MCF 10A (cell line): ENCODE measurements at places on chromosomes 2 and 18. TPM values are rescaled to one million over a fixed set of nuclear protein-coding genes. Genes with fewer than 3 reads are reported as not detected.
A peak's percentile ranks its signal among the peaks of the same experiment; 100 is the strongest.

DNA sequence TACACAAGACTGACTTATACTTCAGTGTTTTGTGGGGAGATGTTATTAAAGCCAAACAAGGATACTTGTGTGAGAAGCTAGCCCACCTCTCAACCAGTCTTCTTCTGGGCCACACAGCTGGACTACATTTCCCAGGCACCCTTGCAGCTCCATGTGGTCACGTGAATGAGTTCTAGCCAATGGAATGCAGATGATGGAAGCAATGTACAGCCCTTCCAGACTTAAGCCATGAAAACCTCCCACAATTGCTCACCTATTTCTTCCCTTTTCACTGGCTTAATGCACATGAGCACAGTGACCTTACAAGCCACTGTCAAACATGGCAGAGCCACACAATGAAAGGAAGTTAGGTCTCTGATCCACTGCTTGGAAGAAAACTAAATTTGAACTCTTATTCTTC, 20.4 kb upstream of the FEZ2 start:
- H3K27ac ChIP-seq = no peak overlapping the region
- H3K27me3 ChIP-seq = no peaks in the 10 kb centered on the region
- DNase-seq = peak; percentile 81
- H3K4me3 ChIP-seq = no peak overlapping the region
- no peaks in the 10 kb centered on the region for H3K36me3 ChIP-seq
- H3K4me1 ChIP-seq = peaks cover 10% of the 10 kb centered on the region

DNA sequence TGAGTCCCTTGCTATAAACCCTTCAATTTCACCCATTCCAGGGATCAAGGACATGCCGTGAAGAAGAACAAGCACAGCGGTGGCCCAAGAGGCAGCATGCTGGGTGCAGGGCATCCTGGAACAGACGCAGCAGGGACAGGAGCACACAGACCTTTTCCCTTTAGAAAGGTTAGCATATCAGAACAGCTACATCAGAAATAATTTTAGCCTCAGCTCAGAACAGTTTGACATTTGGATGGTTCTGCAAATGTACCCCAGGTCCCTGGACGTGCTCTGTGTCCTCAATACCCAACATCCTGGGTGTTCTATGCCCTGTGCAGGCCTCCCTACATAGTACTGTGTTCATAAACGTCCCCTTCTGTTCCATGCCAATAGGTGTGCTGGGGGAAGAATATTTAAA, 80.4 kb downstream of the MYOM1 start:
- no peak overlapping the region for H3K27ac ChIP-seq
- H3K27me3 ChIP-seq = no peaks in the 10 kb centered on the region
- no peak for DNase-seq
- H3K4me3 ChIP-seq = no peak overlapping the region
- no peaks in the 10 kb centered on the region for H3K36me3 ChIP-seq
- H3K4me1 ChIP-seq = no peaks in the 10 kb centered on the region

Gene GPR45
- total RNA-seq = not detected in 2 replicates

DNA sequence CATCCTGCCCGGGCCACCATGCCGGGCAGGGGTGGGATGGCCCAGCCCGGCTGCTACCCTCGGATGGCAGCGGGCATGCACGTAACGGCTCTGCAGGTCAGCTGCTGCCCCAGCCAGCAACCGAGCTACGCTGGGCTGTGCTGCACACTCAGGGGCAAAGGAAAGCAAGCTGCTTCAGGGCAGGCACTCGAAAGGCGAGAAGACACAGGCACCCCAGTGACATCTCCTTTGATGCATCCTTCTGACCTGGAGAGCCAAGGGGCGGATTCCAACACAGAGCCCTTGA, 8.8 kb downstream of the HDAC4 start:
- H3K4me3 ChIP-seq = no peak overlapping the region
- DNase-seq = no peak

DNA sequence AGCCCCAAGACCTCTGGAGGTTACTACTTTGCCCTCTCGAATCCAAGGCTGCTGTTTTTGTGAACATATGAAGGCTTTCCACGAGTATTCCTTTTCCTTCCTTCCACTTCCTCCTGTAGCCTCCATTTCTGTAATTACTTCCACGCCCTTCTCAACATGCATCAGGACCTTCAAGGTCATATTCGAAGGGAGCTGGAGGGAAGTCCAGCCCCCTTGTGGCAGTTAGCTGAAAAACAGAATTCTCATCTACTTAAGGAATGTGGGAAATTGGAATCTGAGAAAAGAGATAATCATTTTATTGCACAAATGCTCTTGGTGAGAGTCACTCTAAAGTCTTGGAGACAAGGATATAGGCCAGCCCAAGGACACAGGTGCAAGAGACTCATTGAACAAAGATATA, 1000.2 kb downstream of the TDRD15 start:
- no peaks in the 10 kb centered on the region for H3K36me3 ChIP-seq
- H3K27me3 ChIP-seq = no peaks in the 10 kb centered on the region
- DNase-seq = no peak
- H3K4me3 ChIP-seq = no peak overlapping the region

Gene ITPRIPL1
- total RNA-seq = not detected in 2 replicates

Gene ARHGEF33
- 0.07 and 0.76 TPM in 2 replicates for total RNA-seq

DNA sequence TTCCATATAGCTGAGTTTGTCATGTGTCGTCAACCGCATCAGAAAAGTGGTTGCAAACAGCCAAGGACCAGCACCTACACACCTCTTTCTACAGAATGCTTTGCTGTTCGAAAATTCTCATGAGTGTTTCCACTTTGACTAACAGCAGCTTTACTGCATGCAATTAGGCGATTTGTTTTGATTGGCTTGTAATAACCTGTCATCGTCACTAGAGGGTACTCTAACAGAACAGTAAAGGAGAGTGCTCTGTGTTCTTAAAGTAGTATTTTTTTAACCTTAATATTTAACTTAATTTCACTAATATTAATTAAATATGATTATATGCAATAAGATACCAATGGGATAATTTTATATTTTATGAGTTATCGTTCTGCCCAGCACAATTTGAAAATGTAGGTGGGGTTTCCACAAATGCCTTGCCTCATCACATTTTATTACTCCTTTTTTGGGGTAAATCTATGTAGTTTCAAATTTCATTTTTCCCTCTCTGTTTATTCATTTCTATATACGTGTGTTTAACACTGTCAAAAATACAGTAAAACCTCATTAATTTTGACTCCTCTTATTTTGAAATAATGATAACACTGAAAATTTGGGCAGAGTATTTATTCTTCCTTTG, 502.2 kb downstream of the NRXN1 start:
- no peak overlapping the region for H3K27ac ChIP-seq
- no peak overlapping the region for H3K4me3 ChIP-seq
- H3K36me3 ChIP-seq = no peaks in the 10 kb centered on the region
- no peaks in the 10 kb centered on the region for H3K27me3 ChIP-seq

- peaks cover 44% of the 10 kb centered on the region for H3K4me1 ChIP-seq
- no peaks in the 10 kb centered on the region for H3K27me3 ChIP-seq
- peak overlapping the region; percentile 46 for H3K4me3 ChIP-seq
- no peaks in the 10 kb centered on the region for H3K36me3 ChIP-seq
Measured at GRCh38 chr18:23994361-23994902, 20.1 kb upstream of the TTC39C start.

DNA sequence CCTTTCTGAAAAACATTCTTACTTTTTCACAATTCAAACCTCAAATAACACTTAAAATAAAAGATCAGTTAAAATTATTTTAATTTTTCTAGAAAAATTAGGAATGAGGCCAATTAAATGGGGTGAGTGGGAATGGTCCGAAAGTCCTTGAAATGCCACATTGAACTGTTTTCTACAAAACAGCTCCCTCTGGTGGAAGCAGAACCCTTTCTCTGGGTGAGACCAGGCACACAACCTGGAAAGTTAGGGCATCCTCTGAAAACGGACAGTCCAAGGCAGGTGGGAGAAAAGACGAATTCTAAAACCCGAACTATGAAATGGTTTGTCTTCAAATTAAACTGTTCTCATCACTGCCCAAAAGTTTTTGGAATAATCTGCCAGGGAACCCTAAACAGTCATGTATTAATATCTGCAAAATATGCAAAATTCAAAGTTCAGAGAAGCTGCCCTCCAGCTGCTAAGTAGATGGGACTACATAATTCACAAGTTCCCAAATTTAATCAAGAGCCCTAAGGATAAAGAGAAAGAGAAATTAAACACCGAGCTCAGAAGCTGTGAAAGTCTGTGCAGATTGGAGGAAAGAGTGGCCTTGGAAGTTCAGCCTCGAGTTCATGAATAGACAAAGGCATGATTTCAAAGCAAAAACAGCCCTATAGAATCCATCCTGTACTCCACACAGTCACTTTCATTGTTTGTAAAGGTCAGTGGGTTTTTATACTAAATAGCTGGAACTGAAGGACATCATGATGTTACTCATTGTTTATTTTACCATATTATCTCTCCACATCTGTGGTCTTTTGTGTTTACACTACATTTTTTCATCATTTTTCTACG, 108.3 kb downstream of the PIEZO2 start:
- H3K4me3 ChIP-seq = no peak overlapping the region
- no peaks in the 10 kb centered on the region for H3K36me3 ChIP-seq
- H3K4me1 ChIP-seq = no peaks in the 10 kb centered on the region

DNA sequence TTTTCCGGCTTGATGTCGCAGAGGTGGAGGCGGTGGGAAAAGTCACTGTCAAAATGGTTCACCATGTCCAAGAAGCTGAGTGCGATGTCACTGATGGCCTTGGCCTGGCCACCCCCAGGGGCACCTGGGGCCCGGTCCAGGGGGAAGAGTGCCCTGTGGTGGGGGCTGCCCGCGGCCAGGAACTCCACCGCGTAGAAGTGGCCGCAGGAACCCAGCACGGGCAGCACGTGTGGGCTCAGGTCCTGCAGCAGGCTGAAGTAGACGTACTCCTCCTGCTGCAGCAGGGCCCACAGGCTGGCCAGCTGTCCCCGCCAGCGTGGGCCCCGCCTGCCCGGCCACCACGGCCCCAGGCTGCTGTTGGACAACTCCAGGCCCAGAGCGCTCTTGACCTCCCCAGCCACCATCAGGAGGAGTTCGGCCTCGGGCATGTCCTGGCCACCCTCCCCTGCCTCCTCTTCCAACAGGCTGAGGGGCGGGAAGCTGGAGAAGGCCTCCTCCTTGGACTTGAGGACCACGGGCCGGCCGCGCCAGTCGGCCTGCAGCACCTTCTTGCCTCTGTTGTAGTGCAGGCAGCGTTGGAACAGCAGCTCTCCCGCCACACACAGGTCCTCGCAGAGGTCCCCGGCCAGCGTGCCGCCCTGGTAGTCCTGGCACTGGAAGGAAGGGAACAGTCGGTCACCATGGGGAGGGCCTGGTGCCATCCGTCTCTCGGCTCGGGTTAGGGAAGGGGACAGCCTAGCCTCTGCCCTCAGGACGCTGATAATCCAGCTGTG, 10.3 kb downstream of the DIPK1C start:
- no peak overlapping the region for H3K27ac ChIP-seq
- H3K4me1 ChIP-seq = no peaks in the 10 kb centered on the region
- H3K27me3 ChIP-seq = peaks cover 37% of the 10 kb centered on the region

GRCh38 chr18:50647237-50647636, 87.3 kb downstream of the MAPK4 start:
- no peaks in the 10 kb centered on the region for H3K27me3 ChIP-seq
- peaks cover 5% of the 10 kb centered on the region for H3K4me1 ChIP-seq
- no peak overlapping the region for H3K4me3 ChIP-seq
- no peak for DNase-seq
- peaks cover 5% of the 10 kb centered on the region for H3K36me3 ChIP-seq
- no peak overlapping the region for H3K27ac ChIP-seq
